Mesenchymal stem cell (in vitro differentiated cells and primary cell): ENCODE measurements at places on chromosomes 11 and 22.
A peak's percentile ranks its signal among the peaks of the same experiment; 100 is the strongest.

- no peak for DNase-seq
- H3K27ac ChIP-seq, result no peak overlapping the region
- H3K36me3 ChIP-seq, result no peaks in the 10 kb centered on the region
- H3K4me1 ChIP-seq, result peaks cover 11% of the 10 kb centered on the region
- no peak overlapping the region for H3K4me3 ChIP-seq
- H3K27me3 ChIP-seq, result no peaks in the 10 kb centered on the region
Observed at GRCh38 chr11:36253238-36253637, 36.0 kb downstream of the COMMD9 start.

GRCh38 chr11:77267962-77268361 lies 33.5 kb downstream of the GDPD4 start:
- peak; percentile 90 for DNase-seq
- H3K27me3 ChIP-seq, result no peaks in the 10 kb centered on the region
- no peaks in the 10 kb centered on the region for H3K36me3 ChIP-seq
- H3K27ac ChIP-seq, result no peak overlapping the region
- H3K4me1 ChIP-seq, result no peaks in the 10 kb centered on the region

DNA sequence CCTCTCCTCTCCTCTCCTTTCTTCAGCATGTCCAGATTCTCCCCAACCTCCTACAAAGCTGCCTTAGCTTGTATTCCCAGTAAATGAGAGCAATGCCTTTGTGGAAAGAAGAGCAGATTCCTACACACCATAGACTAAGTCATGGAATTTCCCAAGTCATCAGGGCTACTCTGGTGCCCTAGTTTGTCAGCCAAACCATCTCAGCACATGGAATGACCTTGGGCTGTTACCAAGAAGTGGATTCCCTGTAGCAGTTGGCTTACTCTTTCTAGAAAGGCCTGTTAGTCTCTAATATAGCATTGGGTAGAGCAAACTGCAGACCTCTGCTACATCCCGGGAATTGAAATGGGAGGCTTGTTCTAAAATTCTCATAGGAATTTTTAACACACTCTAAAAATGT lies 108.9 kb upstream of the OLFML1 start:
- no peak overlapping the region for H3K4me3 ChIP-seq
- H3K27ac ChIP-seq, result no peak overlapping the region
- no peak for DNase-seq
- no peaks in the 10 kb centered on the region for H3K36me3 ChIP-seq

- peak overlapping the region; percentile 85 for H3K4me3 ChIP-seq
- peaks cover 9% of the 10 kb centered on the region for H3K4me1 ChIP-seq
- peak overlapping the region; percentile 98 for H3K27ac ChIP-seq
- no peak for DNase-seq
- H3K27me3 ChIP-seq, result no peaks in the 10 kb centered on the region
Observed at GRCh38 chr11:59141673-59142460, 789 bp upstream of the FAM111A start.

GRCh38 chr11:17673951-17674350 lies 45.4 kb upstream of the MYOD1 start:
- H3K36me3 ChIP-seq, result no peaks in the 10 kb centered on the region
- DNase-seq, result no peak

- H3K4me3 ChIP-seq, result no peak overlapping the region
- no peak for DNase-seq
- no peaks in the 10 kb centered on the region for H3K4me1 ChIP-seq
- no peaks in the 10 kb centered on the region for H3K27me3 ChIP-seq
- H3K36me3 ChIP-seq, result no peaks in the 10 kb centered on the region
Observed at GRCh38 chr11:86101941-86102407, 33.1 kb upstream of the PICALM start.

DNA sequence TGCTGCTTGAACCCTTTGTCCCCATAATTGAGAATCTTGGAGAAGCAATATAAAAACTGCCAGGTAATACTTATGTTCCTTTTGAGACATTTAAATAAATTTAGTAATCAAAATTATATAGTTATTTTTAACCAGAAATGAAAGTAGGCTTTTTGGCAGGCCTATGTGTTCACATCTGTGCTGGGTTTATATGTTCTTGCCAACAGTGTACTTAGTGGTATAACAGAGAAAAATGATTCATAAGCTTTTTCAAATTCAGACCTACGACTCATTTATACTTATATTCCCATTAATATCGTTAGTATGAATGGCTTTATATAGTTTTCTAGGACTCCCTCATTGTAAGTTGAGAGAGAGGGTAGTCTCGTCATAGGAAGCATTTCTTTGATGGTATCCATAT lies 79.0 kb downstream of the DDX10 start:
- H3K27ac ChIP-seq, result no peak overlapping the region
- no peaks in the 10 kb centered on the region for H3K27me3 ChIP-seq

DNA sequence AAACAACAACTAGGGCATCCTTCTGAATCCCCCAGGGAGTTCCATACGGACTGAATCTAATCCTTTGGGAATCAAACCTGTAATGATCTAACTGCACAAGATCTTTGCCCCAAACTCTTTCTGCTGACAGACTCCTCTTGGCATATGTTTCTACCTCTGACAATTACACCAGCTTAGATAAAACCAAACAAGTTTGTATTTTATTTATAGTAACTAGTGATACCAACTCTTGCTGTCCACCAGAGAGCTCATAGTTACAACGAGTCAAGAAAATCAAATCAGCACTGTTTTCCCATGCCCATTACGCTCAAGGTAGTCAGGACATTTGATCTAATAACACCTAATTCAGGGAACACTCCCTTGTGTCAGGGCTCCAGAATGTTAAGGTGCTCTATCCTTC lies 972.0 kb downstream of the NTM start:
- no peak overlapping the region for H3K27ac ChIP-seq
- H3K4me1 ChIP-seq, result no peaks in the 10 kb centered on the region
- H3K4me3 ChIP-seq, result no peak overlapping the region
- peaks cover 2% of the 10 kb centered on the region for H3K27me3 ChIP-seq

DNA sequence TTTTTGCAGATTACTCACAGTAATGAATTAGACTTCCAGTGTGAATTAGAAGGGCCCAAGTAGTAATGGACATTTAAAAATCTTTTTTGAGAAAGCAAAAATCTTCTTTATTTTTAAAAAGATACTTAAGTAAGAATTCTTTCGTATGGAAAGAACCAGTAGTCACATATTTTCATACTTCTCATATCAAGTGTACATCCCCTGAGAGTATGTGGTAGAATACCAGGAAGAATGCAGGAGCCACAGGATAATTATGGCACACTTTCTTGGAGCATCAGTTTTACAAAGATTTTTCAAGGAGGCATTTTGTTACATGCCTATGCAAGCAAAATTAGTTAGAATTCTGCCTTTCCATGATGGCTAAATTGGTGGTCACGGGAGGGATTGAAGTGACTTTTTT lies 28.1 kb downstream of the POLD3 start:
- H3K36me3 ChIP-seq, result peaks cover 6% of the 10 kb centered on the region
- no peaks in the 10 kb centered on the region for H3K4me1 ChIP-seq
- no peak overlapping the region for H3K4me3 ChIP-seq
- no peak overlapping the region for H3K27ac ChIP-seq
- no peak for DNase-seq
- no peaks in the 10 kb centered on the region for H3K27me3 ChIP-seq

DNA sequence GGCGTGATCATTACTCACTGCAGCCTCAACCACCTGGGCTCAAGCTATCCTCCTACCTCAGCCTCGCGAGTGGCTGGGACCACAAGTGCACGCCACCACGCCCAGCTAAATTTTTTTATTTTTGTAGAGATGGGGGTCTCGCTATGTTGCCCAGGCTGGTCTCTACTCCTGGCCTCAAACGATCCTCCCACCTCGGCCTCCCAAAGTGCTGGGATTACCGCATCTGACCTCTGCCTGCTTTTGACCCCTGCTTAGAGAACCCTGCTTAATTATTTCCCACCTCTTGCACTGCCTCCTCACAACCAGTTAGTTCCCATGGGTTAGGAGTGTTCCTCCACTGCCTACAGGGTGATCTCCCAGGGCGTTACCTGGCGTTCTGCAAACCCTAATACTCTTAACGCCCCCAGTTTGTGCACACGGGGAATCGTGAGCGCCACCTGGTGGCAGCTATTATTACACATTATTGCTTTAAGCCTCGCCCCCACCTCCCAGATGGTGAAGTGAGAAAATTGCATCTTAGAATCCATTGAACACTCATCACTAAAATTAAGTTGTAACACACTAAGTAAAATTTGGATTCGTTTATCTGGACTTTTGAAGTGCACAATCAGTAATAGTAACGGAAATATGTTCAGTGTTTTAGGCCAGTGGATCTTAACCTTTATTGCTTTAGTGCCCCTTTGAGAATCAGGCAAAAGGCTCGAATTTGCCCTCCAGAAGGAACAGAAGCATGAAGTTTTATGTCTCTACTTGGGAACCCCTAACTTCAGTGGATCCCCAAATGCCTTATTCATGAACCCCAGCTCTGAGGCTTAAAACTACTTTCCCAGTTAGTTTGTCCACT lies 61.4 kb upstream of the ASPHD2 start:
- no peaks in the 10 kb centered on the region for H3K36me3 ChIP-seq
- peak; percentile 52 for DNase-seq
- peaks cover 3% of the 10 kb centered on the region for H3K4me1 ChIP-seq
- H3K4me3 ChIP-seq, result no peak overlapping the region
- no peak overlapping the region for H3K27ac ChIP-seq

GRCh38 chr11:11171854-11172253 lies 181.2 kb downstream of the CSNK2A3 start:
- no peak overlapping the region for H3K4me3 ChIP-seq
- H3K4me1 ChIP-seq, result no peaks in the 10 kb centered on the region

DNA sequence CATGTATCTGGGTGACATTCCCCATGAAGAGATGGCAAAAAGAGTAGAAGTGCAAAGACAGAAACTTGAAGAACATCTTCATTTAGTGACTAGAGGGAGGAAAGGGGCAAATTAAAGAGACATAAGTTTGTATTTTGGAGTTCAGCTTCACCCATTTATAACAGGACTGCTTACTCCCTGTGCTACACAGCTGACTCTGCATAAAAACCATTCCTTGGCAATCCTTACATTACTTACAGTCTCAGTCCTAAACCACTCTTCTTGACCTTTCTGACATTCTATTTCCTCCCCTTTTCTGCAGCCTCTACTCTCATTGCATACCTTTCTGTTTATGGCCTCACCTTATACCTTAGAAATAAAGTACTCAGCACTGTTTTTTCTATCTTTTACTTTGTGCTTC lies 6.8 kb upstream of the SERGEF start:
- H3K4me1 ChIP-seq, result no peaks in the 10 kb centered on the region
- H3K4me3 ChIP-seq, result no peak overlapping the region

- no peaks in the 10 kb centered on the region for H3K27me3 ChIP-seq
- H3K27ac ChIP-seq, result peak overlapping the region; percentile 1
- H3K4me3 ChIP-seq, result no peak overlapping the region
- peaks cover 12% of the 10 kb centered on the region for H3K36me3 ChIP-seq
- peak; percentile 71 for DNase-seq
- peaks cover 14% of the 10 kb centered on the region for H3K4me1 ChIP-seq
Observed at GRCh38 chr22:26585104-26585790, 4.7 kb downstream of the TPST2 start.

GRCh38 chr11:74577624-74578396 lies 14.6 kb upstream of the POLD3 start:
- DNase-seq, result no peak
- H3K36me3 ChIP-seq, result no peaks in the 10 kb centered on the region
- H3K27me3 ChIP-seq, result peaks cover 18% of the 10 kb centered on the region
- no peak overlapping the region for H3K4me3 ChIP-seq

GRCh38 chr22:22712666-22713365 lies 68.4 kb downstream of the GGTLC2 start:
- no peaks in the 10 kb centered on the region for H3K4me1 ChIP-seq
- H3K27me3 ChIP-seq, result peaks cover 6% of the 10 kb centered on the region
- no peaks in the 10 kb centered on the region for H3K36me3 ChIP-seq
- no peak for DNase-seq

- no peak overlapping the region for H3K4me3 ChIP-seq
- H3K4me1 ChIP-seq, result no peaks in the 10 kb centered on the region
- H3K36me3 ChIP-seq, result no peaks in the 10 kb centered on the region
- DNase-seq, result no peak
- no peaks in the 10 kb centered on the region for H3K27me3 ChIP-seq
- H3K27ac ChIP-seq, result no peak overlapping the region
Observed at GRCh38 chr11:87304412-87304811, 266.7 kb downstream of the TMEM135 start.

GRCh38 chr11:31805037-31805628 lies 6.0 kb downstream of the PAX6 start:
- H3K4me3 ChIP-seq, result peak overlapping the region; percentile 28
- peaks cover 92% of the 10 kb centered on the region for H3K27me3 ChIP-seq
- no peak overlapping the region for H3K27ac ChIP-seq
- H3K4me1 ChIP-seq, result peaks cover 21% of the 10 kb centered on the region

DNA sequence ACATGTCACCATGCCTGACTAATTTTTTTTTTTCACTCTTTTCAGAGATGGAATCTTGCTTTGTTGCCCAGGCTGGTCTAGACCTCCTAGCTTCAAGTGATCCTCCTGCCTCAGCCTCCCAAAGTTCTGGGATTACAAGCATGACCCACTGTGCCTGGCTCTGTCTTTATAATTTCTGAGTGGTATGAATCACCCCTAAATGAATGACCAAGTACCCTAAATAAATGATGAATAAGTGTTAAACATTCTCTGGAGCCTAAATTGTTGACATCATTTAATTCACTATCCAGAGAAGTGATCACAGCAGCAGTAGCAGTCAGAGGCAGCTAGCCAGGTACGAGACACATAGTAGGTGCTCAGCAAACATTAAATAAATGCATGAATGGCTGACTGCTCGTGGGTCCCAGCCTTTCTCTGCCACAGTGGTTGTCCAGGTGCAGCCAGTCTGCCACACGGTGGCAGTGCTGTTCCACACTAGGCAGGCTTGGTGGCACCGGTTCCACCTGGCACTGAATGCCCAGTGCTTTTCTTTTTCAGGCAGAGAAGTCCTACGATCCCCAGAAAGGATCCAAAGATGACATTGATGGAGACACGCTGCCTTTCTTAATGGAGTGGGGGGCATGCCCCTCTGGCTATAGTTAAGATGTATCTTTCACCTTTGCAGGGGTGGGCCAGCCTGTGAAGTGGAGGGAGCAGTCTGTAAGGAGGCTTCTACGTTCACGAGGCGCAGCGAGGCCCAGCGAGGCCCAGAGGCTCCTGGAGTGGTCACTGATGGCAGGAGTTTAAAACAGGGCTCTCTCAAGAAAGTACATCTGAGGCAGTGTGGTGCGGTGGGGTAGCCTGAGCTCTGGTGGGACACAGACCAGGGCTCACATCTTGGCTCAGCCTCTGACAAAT lies 8.7 kb upstream of the TTC12 start:
- H3K27me3 ChIP-seq, result peaks cover 4% of the 10 kb centered on the region
- no peaks in the 10 kb centered on the region for H3K36me3 ChIP-seq
- H3K4me1 ChIP-seq, result no peaks in the 10 kb centered on the region

- no peak overlapping the region for H3K4me3 ChIP-seq
- no peaks in the 10 kb centered on the region for H3K36me3 ChIP-seq
- DNase-seq, result peak; percentile 82
- H3K27ac ChIP-seq, result peak overlapping the region; percentile 85
- H3K4me1 ChIP-seq, result peaks cover 6% of the 10 kb centered on the region
- H3K27me3 ChIP-seq, result peaks cover 65% of the 10 kb centered on the region
Observed at GRCh38 chr22:36577019-36577418, 48.1 kb upstream of the EIF3D start.
